ENCODE measurements at places on chromosomes 5 and 9. TPM values are rescaled to one million over a fixed set of nuclear protein-coding genes. Genes with fewer than 3 reads are reported as not detected.

Gene RMRP
- total RNA-seq, result 759 TPM

Gene CATSPER3
- total RNA-seq, result not detected

Gene UNC5A
- total RNA-seq, result not detected

Gene PCDHA4
- total RNA-seq, result 0.18 TPM

Gene ENTPD2
- total RNA-seq, result 0.57 TPM

Gene POLR3G
- total RNA-seq, result 1.1 TPM

Gene NUTM2F
- total RNA-seq, result not detected

Gene LMX1B
- total RNA-seq, result 0.23 TPM

Gene EGFLAM
- 1.7 TPM for total RNA-seq

Gene RNF208
- 3.2 TPM for total RNA-seq

Gene PPP3R2
- total RNA-seq, result not detected

Gene DOK3
- 2.4 TPM for total RNA-seq

Gene SPINK1
- not detected for total RNA-seq

Gene CFAP90
- not detected for total RNA-seq

Gene SLC36A3
- total RNA-seq, result not detected

Gene PROB1
- 1.0 TPM for total RNA-seq

Gene TICAM2
- 2.7 TPM for total RNA-seq

Gene TRIM7
- 80.6 TPM for total RNA-seq

Gene HRCT1
- total RNA-seq, result 4.6 TPM

Gene SLC34A1
- 0.19 TPM for total RNA-seq

Gene TEX10
- 8.4 TPM for total RNA-seq

Measured in esophagus squamous epithelium (tissue), 5 donors.